ENCODE measurements at places on chromosomes 1 and 21.

- peak; percentile 62 for DNase-seq
Observed at GRCh38 chr1:114108751-114109255, 44.9 kb downstream of the SYT6 start.

DNA sequence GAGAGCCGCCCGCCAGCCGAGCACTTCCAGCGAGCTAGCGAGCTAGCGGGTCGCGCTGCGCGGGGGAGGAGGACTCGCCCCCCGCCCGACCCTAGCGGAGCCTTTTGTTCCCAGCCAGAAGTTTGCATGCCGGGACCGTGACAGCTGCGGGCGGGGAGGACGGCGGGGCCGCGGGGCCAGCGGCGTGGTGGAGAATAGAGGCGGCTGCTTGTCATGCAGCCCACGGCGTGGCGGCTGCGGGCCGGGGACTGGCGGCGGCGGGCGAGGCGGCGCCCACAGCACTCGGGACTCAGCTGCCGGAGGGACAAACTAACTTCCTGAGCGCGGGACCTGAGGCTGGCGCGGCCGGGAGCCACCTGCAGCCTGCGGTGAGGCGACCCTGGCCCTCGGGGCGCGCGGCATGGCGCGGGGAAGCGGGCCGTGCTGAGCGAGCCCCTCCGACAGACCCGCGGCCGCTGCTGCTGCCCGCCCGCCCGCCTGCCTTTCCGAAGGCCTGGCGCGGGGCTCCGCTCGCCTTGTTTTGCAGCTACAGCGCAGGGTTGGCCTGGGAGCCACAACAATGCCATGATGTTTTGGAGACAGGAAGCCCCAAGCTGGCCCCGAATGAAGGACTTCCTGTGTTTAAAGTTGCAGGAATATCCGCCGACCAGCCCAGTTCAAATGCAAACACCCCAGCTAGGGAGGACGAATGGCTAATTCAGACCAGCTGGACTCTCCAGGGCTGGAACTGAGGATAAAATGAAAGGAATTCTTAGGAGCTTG is 82.2 kb upstream of the BMP8A start:
- no peak for DNase-seq

GRCh38 chr1:6384962-6385361 is 8.6 kb downstream of the ACOT7 start:
- no peak for DNase-seq

GRCh38 chr1:181911715-181912114 is 149.8 kb downstream of the ZNF648 start:
- no peak for DNase-seq

GRCh38 chr21:43783098-43783700 is 6.2 kb upstream of the RRP1 start:
- DNase-seq, result no peak

- no peak for DNase-seq
Observed at GRCh38 chr1:53893999-53894636, at the start of gene DIO1. DIO1 (plus strand) TSS chr1:53894187; CDS start chr1:53894211, 24 bp downstream.

DNA sequence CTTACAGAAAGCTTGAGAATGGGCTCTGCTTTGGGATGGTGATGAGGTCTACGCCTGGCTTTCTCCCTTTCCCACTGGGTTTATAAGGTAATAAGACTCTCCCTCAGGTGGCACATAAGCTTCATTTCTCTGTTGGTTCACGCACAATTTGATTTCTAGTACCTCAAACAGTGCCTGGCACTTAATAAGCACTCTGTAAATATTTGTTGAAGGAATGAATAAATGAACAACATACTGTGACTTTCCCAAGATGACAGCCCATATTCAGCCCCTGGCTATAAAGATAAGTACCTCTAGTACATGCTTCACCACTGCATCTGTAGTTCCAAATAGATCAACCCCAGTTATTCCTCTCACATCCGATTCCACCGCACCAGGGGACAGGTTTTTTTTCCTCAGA is 17.8 kb downstream of the COPA start:
- DNase-seq, result no peak

Measured in skeletal muscle cell (primary cell).